ENCODE measurements at places on chromosomes 3 and 15.

- no peak for DNase-seq
These were observed 1002.4 kb upstream of the CADM2 start for GRCh38 chr3:83956431-83956830.

DNA sequence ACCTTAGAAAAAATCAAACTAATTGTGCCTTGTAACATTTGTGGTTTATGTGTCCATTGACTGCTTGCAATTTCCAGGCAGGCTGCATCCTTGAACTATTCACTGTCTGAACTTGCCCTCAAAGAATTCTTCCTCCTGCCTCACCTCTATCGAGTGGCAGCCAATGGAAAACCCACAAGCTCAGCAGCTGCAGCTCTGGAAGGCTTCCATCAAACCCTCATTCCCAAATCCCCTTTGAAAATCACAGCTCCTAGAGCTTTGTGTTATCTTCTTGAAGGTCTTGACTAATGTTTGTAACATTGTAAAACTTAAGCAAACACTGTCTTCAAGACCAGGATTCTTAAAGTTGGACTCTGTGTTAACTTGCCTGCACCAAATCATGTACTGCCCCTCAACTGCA lies 81.1 kb downstream of the FILIP1L start:
- no peak for DNase-seq

GRCh38 chr15:88894348-88894818 lies 961 bp downstream of the HAPLN3 start:
- peak; percentile 44 for DNase-seq

GRCh38 chr15:69910514-69910913 lies 187.2 kb downstream of the TLE3 start:
- no peak for DNase-seq

DNA sequence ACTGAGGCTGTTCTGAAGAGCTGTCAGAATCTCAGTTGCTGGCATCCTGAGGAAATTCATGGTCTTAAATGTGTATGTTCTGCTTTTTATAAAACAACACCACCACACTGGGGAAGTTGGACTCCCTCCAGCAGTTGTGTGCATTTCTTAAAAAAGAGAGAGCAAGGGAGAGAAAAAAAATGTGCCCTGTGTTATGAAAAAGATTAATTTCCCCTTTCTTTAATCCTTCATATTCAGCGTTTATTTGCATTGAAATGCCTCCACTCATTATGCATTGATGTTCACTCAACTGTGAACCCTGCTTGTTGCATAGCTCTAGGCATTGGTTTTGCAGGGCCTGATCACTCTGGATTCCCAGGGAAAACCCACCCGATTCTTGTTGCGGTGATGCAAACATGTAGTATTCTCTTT lies 4.4 kb upstream of the ZNF609 start:
- DNase-seq = peak; percentile 62

- no peak for DNase-seq
These were observed at the start of gene GATA2 for GRCh38 chr3:128492671-128493569. TSS of gene GATA2 (minus strand) at chr3:128493201. CDS start at chr3:128487031, 6,170 bp downstream.

- no peak for DNase-seq
These were observed 95.8 kb downstream of the MESD start for GRCh38 chr15:80893777-80894176.

- DNase-seq = no peak
These were observed 12.3 kb downstream of the HCLS1 start for GRCh38 chr3:121648219-121648958.

- no peak for DNase-seq
These were observed 56.8 kb upstream of the IMPG2 start for GRCh38 chr3:101377209-101377608.

- no peak for DNase-seq
These were observed 27.1 kb upstream of the LAMP3 start for GRCh38 chr3:183189641-183190040.

GRCh38 chr3:104460477-104461406 lies 906.0 kb upstream of the ALCAM start:
- DNase-seq = no peak

GRCh38 chr3:117192888-117193287 lies 483.3 kb downstream of the TUSC7 start:
- no peak for DNase-seq

DNA sequence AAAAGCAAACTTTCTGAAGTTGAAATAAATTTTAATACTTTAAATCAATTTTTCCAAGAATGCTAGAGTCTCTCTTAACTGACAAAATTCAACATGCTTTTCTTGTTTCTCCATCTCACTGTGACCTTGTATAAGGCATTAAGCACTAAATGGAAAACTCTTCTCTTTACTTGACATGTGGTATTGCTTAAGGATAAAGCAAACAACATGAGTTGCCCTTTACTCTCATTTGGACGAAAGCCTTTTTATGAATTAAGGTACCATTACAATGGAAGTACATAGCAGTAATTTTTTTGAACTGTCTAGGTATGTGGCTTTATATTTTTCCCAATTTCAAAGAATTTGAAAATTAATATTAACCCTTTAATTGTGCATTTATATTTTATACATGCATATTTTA lies 1.4 kb downstream of the STRIT1 start:
- DNase-seq = no peak

DNA sequence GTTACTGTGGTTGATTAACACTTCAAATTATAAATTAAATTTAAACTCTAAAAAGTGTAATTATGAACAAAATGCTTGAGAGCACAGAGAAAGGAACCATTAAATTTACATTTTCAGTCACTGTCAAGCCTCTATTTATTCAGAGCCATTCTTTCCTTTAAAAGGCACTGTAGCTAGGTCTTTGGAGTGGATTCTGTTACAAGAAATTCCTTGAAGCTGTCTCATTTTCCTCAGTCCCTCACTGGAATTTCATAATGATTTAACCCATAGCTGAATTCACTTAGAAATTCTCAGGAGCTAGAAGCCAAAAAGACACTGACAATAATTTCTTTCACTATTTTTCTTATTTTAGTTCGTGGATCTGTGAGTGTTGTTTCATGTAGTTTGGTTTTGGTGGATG lies 81.2 kb upstream of the TCF12 start:
- DNase-seq = no peak

DNA sequence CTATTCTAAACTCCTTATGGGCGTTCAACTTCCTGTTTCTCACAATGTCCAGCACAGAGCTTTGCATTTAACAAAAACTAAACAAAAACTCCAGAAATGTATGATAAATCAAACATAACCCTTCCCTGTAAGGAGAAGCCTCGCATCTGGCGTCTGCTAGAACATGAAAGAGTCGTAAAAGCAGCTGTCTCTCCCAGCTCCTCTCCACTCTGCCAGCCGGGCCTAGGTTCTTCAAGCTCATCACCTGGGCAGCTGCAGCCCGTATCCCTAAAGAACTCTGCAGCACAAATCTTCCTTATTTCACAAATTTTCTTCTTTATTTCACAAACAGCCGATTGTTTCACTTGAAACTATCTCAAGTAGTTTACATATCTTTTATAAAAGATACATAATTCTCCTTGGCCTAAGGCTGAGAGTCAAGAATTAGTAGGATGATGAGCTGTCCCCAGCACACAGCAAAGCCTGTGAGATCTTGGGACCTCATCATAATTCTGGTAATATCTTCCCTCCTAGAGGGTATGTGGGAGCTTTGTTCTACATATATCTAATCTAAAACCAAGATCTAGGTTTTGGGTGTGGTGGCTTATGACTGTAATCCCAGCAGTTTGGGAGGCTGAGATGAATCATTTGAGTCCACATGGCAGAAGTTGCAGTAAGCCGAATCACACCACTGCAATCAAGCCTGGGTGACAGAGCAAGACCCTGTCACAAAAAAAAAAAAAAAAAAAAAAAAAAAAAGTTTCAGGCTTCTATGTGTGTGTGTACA lies 35.3 kb downstream of the ANXA2 start:
- peak; percentile 73 for DNase-seq

DNA sequence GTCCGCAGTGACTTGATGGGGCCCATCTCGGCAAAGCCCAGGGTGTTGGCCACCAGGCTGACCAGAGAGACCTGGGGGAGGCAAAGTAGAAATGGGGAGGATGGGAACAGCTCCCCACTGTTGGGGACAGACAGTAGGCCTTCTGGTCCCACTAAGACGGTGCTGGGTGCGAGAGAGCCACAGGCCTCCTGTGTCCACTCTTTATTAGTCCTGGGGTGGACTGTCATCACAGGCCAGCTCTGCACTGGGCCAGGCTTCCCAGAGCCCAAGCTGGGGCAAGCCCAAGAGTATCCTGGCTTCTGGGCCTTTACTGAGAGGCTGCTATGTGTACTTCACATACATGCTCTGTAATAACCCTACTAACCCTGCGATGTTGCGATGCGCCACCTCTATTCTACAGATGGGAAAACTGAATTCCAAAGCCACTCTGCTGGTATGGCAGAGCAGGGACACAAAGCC lies 66.4 kb downstream of the EXOG start:
- DNase-seq = no peak

DNA sequence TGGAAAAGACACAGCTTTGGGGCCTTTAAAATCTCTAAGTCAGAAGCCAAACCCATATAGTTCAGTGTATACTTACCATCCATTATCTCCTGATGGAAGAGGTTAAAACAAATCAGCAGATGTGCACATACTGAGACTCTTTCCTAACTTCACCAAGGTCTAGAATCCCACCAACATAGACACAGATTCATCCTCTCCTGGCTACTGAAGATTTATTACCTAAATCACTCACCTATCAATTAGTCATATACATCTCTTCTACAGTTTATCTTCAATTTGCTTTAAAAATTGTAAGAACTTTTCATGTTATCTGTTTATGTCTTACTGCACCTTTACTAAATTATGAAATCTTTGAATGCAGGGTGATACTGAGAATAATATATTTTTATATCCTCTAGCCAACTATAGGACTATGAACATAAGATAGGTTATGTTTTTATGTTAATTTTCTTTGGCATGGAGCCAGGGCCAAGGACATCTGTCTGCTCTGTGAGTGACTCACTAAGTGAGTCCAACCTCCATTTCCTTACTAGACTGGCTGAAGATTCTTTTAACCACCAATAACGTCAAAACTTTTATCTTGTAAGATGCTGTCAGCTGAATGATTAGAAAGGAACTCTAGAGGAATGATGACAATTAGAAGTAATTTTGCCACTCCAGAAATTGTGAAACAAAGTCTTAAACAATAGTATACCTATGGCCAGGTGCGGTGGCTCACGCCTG lies 397.6 kb downstream of the FOXP1 start:
- DNase-seq = peak; percentile 13

DNA sequence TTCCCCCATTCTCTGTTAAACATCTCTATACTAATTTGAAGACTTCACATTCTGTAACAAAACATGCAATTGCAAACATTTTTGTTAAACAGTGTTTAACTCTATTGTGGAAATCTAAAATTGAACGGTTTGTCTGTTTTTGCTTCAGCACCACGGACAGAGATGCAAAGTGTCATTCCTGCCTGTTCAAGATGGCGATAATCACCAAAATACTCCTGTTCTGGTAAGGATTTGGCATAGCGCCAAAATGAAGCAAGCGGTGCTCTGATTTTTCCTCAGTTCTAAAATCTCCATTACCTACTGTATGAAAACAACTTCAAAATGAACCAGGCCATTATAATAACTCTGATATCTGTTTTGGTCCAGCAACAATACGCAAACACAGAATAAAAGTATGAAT lies 129.7 kb upstream of the TUSC7 start:
- no peak for DNase-seq

- DNase-seq = no peak
These were observed 18.5 kb downstream of the TTC21A start for GRCh38 chr3:39125841-39126500.

- DNase-seq = peak; percentile 2
These were observed 37.1 kb upstream of the HDC start for GRCh38 chr15:50302581-50302980.

GRCh38 chr3:57966829-57967228 lies 41.4 kb upstream of the FLNB start:
- DNase-seq = no peak

DNA sequence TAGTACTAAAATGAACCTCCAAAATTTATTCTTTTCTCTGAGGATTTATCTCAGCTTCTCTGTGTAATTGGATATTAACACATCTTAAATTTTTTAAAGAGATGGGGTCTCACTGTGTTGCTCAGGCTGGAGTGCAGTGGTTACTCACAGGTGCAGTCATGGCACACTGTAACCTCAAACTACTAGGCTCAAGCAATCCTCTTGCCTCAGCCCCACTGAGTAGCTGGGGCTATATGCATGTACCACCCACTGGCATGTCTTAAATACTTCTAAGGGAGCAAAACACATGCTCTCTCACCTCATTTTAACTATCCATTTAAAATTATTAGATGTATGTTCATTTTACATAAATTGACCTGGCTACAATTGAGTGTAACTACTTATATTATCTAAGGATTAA lies 11.3 kb upstream of the TMEM87A start:
- no peak for DNase-seq

GRCh38 chr3:186883686-186884058 lies 41.2 kb downstream of the ADIPOQ start:
- no peak for DNase-seq

DNA sequence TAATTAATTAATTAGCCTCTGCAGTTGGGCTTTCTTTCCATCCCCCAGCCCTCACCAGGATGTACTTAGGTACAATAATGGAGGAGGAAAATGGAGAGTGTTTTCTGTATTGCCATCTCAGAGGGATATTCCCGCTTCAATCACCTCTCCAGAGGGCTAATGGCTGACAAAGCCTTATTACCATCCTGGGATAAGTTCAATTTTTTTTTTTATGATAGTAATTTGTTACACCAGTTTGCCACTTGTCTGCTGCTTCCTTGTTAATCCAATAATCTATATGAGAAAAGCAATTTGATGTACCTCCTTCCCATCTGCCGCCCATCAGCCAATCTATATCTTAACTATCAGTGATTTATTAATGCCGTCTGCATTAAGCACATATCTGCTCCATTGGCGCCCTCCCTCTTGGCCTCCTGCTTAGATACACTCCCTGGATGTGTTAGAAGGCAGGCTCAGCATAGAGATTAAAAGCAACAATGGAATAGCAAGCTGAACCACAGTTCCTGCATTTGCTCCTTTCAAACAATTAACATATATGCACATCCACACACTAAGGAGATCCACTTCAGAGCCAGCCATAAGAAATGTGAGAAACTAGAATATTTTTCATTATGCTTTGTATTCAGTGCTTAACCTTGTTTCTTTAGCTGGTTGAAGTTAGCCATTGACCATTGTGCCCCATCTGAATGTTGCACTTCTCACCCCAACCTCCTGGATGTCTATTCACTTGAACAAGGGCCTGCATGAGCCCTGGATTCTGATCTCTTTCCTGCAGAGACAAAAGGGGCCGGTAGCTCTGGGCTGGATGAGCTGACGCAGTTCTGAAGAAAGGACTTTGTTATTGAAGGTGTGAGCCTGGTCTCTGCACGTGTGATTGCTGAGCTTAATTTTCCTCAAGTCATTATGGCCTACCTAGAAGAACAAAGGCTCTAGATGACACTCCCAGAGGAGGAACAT lies 237.3 kb upstream of the GAP43 start:
- DNase-seq = no peak

GRCh38 chr15:89316504-89316903 lies 18.1 kb downstream of the POLG start:
- DNase-seq = no peak

DNA sequence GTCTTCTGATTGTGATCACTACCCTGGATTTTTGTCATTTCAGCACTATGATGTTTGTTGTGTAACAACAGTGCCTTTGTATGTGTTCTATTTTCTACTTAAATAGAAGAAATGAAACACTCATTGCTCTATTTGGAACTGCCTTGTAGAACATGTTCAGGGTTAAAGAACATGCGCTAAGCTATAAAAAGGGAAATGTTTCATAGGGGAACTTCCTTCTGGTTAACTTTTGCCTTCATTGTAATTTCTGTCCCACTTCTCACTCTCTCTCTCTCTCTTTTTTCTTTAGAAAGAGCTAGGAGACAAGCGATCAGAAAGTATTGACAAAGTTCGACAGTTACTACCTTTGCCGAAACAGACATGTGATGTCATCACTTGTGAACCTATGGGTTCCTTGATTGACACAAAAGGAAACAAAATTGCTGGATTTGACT lies at the start of gene P2RY12:
Gene P2RY12 (minus strand): TSS at position 13 of the 434 bp plus-strand sequence. CDS start 45,908 bp downstream, outside the sequence.
- DNase-seq = peak; percentile 84

Data from suppressor macrophage treated with lipopolysaccharide for 4 hours (primary cell).